ENCODE measurements at places on chromosomes 12 and 14.
A peak's percentile ranks its signal among the peaks of the same experiment; 100 is the strongest.

- peak; percentile 20 for DNase-seq
Measured at GRCh38 chr14:20477211-20477876, 8.1 kb downstream of the PNP start.

DNA sequence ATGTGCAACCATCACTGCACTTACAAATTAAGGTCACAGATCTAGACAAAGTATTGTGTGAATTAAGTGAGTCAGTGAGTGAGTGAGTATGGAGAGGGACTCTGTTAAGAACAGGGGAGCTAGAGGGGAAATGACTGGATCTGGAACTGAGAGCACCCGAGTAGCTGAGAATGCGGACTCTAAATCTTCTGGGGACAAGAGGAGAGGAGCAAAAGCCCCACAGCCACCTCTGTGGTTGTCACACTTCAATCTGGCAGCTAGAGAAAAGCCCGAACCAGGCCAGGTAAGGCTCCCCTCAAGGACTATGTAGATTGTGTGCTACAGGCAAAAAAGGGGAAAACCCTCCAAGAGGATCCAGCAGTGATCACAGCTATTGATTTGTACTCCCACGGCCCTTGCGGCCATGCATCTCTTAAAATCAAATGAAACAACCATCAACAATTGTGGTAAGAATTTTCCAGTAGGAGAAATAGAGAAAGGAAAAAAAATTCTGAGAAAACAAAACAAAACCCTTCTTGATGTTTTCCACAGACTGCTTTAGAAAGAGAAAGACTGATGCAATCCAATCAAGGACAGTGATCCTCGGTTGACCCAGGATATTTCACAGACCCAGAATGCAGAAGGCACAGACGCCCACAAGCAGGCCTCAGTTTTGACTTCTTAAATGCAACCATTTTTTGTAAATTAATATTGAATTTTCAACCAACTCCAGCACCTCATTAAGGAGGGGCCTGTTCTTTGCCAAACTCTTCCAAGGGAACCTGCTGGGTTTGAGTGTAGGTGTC, 109.6 kb downstream of the SLC38A6 start:
- no peak for DNase-seq

- DNase-seq: no peak
Measured at GRCh38 chr12:25775968-25776367, 182.5 kb upstream of the RASSF8 start.

DNA sequence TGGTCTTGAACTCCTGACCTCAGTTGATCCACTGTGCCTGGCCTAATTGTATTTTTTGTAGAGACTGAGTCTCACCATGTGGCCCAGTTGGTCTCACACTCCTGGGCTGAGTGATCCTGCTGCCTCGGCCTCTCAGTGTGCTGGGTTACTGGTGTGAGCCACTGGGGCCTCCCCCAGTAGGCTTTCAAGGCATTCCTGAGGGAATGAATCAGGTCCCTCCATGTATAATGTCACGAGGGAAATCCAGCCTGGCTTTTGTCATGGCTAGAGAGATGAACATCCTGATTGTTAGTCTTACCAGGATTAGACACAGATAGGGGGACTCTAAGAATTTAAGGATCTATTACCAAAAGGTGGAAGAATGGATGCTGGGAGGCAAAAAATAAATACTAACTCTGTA, 51.9 kb downstream of the CPSF2 start:
- no peak for DNase-seq

GRCh38 chr14:53022593-53022992, 71.7 kb upstream of the FERMT2 start:
- no peak for DNase-seq

GRCh38 chr14:96066976-96067375, 27.8 kb downstream of the C14orf132 start:
- no peak for DNase-seq
